AG10803 (cell line): ENCODE measurements at places on chromosomes 11 and 22.
A peak's percentile ranks its signal among the peaks of the same experiment; 100 is the strongest.

DNA sequence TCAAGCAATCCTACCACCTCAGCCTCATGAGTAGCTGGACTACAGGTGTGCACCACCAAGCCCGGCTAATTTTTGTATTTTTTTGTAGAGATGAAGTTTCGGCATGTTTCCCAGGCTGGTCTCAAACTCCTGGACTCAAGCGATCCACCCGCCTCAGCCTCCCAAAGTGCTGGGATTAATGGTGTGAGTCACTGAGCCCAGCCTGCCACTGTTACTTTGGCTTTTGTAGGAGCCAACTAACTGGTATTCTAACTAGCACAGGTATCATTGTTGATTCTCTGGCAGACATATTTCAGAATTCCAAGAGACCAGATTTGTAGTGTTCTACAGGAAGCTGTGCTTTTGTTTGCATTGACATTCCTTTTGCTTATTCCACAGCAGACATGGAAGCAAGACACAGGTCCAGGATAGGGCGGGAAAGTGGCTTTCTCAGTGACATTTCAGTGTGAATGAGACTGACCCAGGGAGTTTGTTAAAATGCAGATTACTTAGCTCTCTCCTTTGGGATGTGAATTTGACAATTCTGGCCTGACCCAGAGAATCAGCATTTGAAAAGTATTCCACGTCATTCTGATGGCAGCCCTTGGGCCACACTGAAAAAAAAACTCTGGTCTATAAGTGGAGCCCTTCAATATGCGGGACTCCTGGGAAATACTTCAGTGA, 52.2 kb upstream of the PAX6 start:
- DNase-seq, result no peak

GRCh38 chr11:84887055-84887629, 740.0 kb downstream of the DLG2 start:
- DNase-seq, result peak; percentile 34

GRCh38 chr22:31958625-31959239, 14.4 kb downstream of the YWHAH start:
- no peak for DNase-seq

DNA sequence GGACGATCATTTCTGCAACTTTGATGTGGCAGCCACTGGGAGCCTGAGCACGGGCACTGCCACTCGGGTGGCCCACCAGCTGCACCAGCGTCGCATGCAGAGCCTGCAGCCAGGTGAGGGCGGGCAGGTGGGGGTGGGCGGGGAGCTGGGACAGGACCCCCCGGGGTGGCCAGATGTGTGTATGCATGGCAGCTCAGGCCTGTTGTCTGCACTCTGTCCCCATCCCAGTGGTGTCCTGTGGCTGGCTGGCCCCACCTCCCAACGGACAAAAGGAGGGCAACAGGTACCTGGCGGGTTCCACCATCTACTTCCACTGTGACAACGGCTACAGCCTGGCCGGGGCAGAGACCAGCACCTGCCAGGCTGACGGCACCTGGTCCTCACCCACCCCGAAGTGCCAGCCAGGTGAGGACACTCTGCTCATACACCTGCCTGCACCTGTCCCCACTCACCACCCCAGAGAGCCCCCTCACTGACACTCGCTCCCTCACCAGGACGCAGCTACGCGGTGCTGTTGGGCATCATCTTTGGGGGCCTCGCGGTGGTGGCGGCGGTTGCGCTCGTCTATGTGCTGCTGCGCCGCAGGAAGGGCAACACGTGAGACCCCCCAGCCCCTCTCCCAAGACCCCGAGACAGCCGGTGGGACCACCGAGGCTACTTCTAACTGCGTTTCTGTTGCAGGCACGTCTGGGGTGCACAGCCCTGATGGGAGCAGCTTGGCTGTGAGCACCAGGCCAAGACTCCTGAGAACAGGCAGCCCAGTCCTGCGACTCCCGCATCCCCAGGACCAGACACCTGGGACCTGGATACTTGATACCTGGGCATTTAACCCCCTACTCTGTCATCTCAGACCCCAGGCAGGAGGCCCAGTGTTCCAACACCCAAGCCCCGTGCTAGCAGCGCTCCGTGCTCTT, 6.7 kb downstream of the SUSD2 start:
- DNase-seq, result no peak

- no peak for DNase-seq
Observed at GRCh38 chr22:34301569-34301968, 381.3 kb upstream of the LARGE1 start.

DNA sequence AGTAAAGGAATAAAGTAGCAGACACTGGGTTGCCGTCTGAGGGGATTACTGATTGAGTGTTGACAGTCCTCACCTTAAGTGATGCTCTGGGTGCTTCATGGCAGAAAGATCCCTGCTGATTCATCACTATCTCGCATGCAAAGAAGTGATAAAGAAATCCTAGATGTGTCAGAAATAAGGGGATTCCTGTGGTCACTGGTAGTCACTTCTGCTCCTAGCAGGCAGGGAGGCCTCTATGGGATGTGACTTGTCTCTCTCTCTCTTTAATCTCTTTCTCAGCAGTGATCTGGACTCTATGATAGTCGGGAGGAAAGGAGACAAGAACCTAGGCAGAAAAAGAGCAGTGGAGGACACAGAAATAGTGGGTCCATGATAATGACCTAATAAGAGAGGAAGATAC, 30.9 kb upstream of the OR56A1 start:
- no peak for DNase-seq

DNA sequence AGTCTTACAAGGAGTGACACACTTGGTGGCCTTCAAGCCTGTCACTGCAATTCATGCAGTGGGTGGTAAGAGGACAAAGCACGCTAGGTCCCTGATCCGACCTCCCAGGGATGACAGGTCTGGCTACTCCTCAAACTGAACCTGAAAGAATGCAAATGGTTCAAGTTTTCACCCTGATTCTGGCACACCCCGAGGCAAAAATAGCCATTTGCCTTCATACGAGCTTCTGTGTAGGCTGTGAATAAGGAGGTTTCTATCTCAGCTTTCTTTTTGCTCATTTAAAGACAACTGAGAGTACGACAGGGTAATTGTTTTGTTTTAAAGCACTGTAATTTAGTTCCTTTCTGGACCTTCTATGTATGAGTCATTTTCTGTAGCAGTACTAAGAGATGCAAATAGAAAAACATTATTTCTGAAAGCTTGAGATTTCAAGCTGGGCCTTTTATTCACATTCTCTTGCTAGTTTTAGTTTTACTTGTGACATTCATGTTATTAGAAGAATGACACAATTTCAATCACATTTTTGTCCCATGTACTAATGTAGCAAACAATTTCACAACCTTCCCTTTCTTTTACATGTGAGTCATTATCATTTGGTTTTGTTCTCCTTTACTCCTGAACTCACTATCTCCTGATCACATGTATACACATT, 56.6 kb upstream of the FDX1 start:
- peak; percentile 66 for DNase-seq

DNA sequence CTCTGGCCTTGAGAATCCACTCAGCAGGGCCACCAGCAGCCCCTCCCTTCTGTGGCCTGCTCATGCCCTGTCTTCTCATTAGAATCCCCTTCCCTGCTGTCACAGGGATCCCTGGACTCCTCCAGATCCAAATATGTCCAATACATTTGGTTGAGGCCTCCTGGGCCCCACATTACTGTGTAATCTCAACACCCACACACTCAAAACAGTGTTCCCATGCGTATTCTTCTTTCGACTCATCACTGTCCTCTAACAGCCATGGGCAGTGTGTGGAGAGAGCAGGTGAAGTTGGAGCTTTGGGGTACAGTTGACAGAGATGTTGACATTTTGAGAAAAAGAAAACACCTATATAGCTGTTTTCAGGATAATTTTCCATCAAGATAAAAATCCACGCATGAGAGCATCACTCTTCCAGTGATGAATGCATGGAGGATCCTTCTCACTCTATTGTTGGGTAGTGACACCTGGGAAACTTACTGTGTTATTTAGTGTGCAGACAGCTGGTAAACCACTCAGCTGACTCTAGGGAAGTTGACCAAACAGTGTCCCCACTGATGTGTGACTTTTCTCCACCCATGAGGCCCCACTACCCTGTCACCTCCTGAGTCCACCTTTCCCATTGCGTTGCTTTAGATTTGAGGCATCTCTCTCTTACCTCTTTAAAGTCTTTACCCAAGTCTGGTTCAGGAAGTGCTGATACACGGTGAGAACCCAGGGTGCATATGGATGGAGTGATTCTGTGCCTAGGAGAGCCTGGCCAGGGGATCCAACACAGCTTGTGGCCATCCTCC, 28.7 kb upstream of the VPREB1 start:
- DNase-seq, result no peak

GRCh38 chr22:31625661-31626426, 36.2 kb downstream of the PISD start:
- no peak for DNase-seq

DNA sequence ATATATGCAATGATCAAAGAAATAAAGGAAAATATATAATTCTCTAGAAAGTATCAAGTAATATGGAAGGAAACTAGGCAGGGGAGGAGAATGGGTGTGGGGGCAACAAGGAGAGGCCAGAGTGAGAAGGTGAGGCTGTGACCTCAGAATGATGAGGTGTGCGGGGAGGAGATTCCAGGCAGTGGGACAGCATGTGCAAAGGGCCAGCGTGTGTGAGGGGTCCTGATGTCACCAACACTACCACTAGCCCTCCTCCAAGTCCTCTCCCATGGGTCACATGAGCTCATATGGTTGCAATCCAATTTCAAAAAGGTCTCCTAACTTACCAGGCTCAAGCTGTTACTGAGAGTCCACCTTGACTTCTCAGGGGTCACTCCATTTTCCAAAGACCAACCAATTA, 463.9 kb downstream of the MN1 start:
- no peak for DNase-seq

DNA sequence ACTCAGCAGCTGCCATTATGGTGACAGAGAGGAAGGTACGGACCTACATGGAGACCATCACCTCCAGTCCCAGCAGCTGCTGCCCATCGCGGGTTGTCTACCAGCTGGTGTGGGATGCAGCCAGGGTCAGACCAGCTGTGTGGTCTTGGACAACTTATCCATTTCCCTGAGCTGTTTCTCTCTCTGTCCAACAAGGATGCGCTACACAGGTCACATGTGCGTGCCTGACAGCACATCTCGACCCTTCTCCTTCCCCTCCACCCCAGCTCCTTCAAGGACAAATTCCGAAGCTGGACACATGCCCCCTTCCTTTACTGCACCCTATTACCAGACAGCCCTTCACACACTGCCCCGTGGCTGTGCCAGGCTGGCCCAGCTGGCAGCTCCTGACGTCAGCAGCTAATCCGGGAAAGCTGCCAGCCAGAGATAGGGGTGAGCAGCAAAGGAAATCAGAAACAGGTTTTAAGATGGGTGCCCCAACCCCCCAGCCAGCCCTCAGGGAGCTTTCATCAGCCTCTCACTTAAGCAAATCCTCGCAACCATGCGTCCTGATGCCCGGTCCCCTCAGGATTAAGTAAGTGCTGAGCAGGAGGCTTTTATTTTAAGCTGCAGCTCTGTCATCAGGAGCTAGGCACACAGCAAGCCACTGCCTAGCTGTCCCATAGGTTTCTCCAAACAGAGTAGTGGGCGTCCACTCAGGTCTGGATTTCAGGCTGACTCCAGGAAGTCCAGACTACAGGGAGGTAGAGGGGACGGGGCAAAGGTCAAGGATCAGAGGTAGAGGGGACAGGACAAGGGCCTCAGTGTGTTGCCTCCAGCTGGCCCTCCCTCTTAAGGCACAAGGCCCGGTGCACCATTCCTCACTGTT, 20.3 kb downstream of the TEF start:
- peak; percentile 93 for DNase-seq

DNA sequence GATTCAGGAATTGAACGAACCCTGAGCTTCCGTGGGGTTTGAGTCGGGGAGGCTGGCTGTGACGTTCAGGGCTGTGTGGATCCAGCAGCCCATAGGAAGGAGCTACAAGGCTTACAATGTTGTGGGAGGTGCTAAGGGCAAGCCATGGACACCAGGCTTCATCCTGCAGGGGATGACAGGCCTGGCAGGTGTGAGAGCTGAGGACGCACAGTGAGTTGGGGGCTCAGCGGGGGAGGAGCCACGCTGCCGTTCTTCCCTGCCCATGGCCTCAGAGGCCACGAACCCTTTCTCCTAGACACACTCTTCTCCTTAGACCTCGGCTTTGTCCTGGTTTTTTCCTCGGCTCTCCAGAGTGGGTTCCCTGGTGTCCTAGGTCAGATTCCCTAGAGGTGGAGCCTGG, 113.3 kb upstream of the SLC22A12 start:
- DNase-seq, result no peak

DNA sequence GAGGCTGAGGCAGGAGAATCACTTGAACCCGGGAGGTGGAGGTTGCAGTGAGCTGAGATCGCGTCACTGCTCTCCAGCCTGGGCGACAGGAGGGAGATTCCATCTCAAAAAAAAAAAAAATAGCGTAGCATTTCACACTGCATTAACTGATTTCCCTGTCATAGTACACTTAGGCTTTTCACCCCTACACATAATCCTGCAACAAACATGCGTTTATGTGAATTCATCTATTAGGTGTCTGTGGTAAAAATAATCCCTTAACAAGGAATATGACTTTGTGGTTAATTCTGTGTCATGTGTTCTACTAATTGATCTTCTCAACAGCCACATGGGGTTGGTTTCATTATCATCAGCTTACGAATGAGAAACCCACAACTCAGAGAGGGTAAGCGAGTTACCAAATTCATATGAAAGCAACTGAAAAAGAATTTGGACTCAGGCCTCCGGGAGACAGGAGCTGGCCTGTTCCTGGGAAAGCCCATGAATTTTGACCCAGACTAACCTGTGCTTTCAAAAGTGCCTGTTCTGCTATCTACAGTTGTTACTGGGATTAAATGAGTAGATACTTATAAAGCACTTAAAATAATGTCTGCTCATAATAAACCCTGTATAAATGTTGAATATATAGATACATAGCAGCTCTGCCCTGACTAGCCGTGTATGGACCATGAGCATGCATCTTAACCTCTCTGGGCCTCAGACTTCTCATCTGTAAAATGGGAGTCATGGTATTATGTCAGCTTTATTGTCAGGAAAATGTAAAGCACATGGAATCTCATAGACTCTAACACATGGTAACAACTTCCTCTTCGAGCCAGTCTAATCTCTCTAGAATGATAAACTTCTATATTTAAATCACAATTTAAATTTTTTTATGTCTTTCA, 36.6 kb downstream of the KCNJ1 start:
- no peak for DNase-seq

- no peak for DNase-seq
Observed at GRCh38 chr11:10502770-10503169, 38.2 kb downstream of the RNF141 start.
